Spleen (tissue), 13 donors: ENCODE measurements at places on chromosomes 5 and 9. TPM values are rescaled to one million over a fixed set of nuclear protein-coding genes. Genes with fewer than 3 reads are reported as not detected.

NPDC1 gene
- 154 TPM for total RNA-seq

CSF2 gene
- total RNA-seq = not detected

PCDHGA5 gene
- 1.4 TPM for total RNA-seq

DNA sequence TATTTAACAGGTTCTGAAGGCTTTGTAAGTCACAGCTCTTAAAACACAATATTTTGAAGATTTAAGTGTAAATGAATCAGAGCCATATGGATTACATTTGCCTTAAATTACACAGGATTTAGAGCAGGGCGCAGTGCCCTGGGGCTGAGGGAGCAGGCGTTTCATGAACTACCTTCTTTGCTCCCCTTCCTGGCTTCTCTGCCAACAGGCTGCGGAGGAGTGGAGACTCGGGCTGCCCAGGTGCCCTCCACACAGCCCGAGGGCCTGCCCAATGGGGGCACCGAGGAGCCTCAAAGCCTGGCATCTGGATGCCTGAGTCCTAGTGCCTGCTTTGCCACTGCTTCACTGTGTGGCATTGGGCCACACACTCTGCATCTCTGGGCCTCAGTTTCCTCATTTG is 90.6 kb upstream of the HAND1 start:
- DNase-seq = no peak

DNA sequence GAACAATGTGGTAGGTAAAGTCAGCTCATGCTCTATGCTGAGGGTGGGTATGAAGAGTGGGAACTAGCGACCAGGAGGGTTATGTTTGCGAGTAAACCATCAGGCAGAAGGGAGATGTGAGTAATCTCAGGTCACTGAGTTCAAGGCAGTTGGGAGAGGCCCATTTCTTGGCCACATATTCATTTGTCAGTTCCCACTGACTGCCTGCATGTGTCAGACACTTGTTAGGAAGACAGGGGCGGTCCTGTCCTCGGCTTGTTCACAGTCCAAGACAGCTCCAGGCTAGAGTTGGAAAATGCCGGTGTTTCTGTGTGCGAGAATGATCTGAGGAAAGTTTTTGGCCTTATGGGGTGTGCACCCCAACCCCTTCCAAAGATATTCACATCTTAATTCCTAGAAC is 48.6 kb upstream of the GDNF start:
- no peak for DNase-seq

- DNase-seq = no peak
Measured at GRCh38 chr5:146223179-146223578, 19.8 kb downstream of the RBM27 start.
